T-helper 1 cell treated with Interleukin-12 subunit alpha and Interleukin-12 subunit beta and Interleukin-4 antibody, amounts not matched to agents 30 ng/mL and 1 ng/mL, for 36 hours (primary cell): ENCODE measurements at places on chromosomes 5 and 9. TPM values are rescaled to one million over a fixed set of nuclear protein-coding genes. Genes with fewer than 3 reads are reported as not detected.

The TRIP13 gene
- 20.8 and 24.1 TPM in 2 replicates for total RNA-seq

The S100Z gene
- total RNA-seq, result 3.1 and 3.3 TPM in 2 replicates

The SHB gene
- 0.71 and 0.74 TPM in 2 replicates for total RNA-seq

The FGF18 gene
- 0.12 TPM in 1 of 2 replicates, not detected in the other for total RNA-seq

The SLC6A19 gene
- not detected in 2 replicates for total RNA-seq

The RFESD gene
- 2.6 and 3.0 TPM in 2 replicates for total RNA-seq

The ZSWIM6 gene
- 5.4 and 5.9 TPM in 2 replicates for total RNA-seq

The TCERG1 gene
- 93.3 and 105 TPM in 2 replicates for total RNA-seq

The VAV2 gene
- 3.1 and 3.9 TPM in 2 replicates for total RNA-seq

The EHMT1 gene
- 101 and 110 TPM in 2 replicates for total RNA-seq

The HSD17B3 gene
- not detected in 2 replicates for total RNA-seq

The CFAP77 gene
- total RNA-seq, result not detected in 2 replicates

The SPINK4 gene
- total RNA-seq, result not detected in 2 replicates
